ENCODE measurements at places on chromosomes 5 and 9.
A peak's percentile ranks its signal among the peaks of the same experiment; 100 is the strongest.

DNA sequence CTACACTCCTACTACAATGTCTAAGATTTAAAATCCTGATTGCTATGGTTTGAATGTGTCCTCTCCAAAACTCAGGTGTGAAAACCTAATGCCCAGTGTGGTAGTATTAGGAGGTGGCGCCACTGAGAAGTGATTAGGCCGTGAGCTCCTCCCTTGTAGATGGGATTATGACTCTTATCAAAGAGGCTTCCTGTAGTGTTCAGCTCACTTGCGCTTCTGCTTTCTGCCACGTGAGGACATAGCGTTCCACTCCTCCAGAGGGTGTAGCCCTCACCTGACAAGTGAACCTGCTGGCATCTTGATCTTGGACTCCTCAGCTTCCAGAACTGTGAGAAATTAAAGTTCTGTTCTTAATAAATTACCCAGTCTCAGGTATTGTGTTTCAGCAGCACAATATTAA, 33.0 kb upstream of the WHRN start:
- peak; percentile 21 for DNase-seq

- DNase-seq: no peak
Measured at GRCh38 chr9:9846557-9846956, 766.2 kb downstream of the PTPRD start.

GRCh38 chr9:85263288-85263687, 478.5 kb downstream of the AGTPBP1 start:
- no peak for DNase-seq

DNA sequence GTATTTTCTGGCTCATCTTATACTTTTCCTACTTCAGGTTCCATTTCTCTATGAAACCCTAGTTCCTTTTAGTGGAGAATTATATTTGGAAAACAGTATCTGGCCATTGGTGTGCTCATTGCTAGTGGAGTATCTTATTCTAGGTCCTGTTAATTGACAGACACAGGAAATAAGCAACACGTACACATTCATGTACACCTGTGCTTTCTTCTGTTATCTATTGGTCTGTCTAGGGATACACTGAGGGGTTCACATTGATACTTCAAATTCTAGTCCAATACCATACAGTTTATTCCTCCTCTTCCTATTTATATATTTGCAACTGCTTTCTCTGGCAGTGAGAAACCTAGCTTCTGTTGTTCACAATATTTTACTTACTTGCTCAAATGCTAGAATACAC, 110.2 kb downstream of the FER start:
- no peak for DNase-seq

GRCh38 chr9:132366481-132366880, 11.7 kb upstream of the SETX start:
- DNase-seq: no peak

GRCh38 chr5:436641-436975, 6.4 kb upstream of the EXOC3 start:
- DNase-seq: no peak

DNA sequence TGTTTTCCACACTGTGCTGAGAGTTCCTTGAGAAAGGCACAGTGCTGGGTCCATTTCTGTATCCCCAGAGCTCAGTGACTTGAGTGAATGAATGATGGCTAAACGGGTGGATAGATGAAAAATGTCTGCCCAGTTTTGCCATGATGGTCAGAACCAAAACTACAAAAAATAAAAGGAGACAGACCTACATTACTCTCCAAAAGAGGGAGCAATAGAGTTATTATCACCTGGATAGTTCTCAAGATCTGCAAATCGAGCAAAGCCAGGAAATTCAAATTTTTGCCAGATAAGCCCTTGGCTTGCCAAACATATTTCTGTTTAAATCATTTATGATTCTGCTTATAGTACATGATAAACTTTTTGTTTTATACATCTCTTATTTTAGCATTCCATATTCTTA, 214.2 kb upstream of the ZNF462 start:
- no peak for DNase-seq

GRCh38 chr9:74534841-74535240, 37.7 kb downstream of the RORB start:
- DNase-seq: no peak

GRCh38 chr5:54492178-54492577, 25.4 kb upstream of the SNX18 start:
- no peak for DNase-seq

DNA sequence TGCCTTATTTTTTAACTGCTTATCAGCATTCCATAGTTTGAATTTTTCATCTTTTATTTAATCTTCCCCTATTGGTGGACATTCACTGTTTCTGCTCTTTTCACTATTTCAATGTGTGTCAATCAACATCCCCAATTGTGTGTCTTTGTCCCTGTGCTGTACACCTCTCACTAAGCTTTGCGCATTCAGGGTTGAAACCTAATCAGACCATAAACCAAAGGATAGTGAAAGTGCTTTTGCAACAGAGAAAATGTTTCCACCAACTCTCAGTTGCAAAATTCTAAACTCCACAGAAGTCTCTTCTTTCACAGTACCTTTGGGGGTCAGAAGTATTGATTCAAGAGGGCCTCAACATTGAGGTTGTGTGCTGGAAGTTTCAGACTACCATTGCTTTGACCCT, 127.1 kb upstream of the SAP30L start:
- no peak for DNase-seq

GRCh38 chr5:180641566-180641900, 7.9 kb downstream of the FLT4 start:
- DNase-seq: no peak

- DNase-seq: no peak
Measured at GRCh38 chr5:74589204-74590056, 51.1 kb downstream of the ENC1 start.

GRCh38 chr5:13745508-13745907, 199.0 kb downstream of the DNAH5 start:
- DNase-seq: no peak

GRCh38 chr5:38259062-38259808, 876 bp downstream of the EGFLAM start:
- DNase-seq: no peak

GRCh38 chr5:80704221-80704620, 49.4 kb upstream of the DHFR start:
- DNase-seq: no peak

GRCh38 chr9:69513141-69513820, 158.9 kb downstream of the APBA1 start:
- DNase-seq: no peak

- DNase-seq: no peak
Measured at GRCh38 chr5:126694403-126694802, 82.5 kb upstream of the LMNB1 start.

GRCh38 chr9:121009650-121010049, 40.4 kb downstream of the C5 start:
- DNase-seq: no peak

GRCh38 chr9:36855448-36856315, 178.4 kb downstream of the PAX5 start:
- DNase-seq: no peak

DNA sequence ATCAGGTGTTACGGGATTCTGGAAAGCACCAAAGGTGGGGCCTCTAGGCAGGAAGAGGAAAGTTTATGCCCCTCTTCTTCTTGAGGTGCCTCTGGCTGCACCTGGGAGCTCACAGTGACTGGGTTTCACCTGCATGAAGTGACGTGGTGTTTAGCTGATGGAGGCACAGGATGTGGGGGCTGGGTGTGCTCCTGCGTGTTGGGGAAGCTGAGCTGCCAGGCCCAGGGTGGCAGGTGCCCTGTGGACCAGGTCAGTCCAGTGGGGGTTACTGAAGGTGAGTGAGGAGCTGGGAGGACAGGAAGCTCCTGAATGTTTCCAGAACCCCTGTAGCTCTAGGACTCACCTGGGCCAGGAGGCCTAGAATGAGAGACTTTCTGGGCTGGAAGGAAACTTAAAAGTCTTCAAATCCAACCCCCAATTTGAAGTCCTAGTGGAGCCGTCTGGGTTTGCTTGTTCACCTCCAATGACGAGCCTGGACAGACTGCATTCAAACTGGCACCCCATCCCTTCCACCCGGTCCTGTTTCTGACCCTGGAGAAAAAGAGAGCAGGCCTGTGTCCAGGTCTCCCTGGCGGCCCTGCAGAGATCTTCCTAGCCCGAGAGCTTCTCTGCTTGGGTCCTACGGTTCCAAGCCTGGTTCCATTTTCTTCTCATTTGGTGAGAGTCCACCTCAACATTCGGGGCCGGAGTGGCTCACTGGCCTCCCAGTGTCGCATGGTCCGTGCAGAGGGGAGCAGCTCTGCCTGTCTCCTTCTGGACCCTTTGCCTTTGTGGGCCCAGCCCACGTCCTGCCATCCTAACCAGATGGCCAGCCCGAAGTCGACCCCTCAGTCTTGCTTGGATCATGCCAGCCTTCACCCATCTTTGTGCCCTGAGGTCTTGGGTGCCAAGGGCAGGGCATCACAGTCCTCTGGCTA, 22.3 kb downstream of the TRAF1 start:
- peak; percentile 46 for DNase-seq

DNA sequence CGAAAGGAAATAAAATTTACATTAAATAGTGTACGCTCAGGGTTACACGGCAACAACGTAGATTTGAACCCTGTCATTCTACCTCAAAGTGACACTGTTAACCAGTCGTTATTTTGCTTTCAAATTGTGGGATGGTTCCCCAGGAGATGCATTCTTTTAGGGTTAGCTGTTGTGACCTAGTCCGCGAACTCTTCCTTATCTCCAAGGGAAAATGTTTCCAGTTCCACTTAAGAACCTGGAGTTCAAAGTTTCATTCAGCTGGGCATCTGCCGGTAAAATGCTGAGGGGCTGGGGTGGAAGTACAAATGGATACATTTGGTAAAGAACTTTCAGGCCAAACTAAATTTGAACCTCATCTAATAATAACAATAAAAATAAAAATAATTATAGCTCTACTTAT, 264.6 kb downstream of the NR3C1 start:
- no peak for DNase-seq

DNA sequence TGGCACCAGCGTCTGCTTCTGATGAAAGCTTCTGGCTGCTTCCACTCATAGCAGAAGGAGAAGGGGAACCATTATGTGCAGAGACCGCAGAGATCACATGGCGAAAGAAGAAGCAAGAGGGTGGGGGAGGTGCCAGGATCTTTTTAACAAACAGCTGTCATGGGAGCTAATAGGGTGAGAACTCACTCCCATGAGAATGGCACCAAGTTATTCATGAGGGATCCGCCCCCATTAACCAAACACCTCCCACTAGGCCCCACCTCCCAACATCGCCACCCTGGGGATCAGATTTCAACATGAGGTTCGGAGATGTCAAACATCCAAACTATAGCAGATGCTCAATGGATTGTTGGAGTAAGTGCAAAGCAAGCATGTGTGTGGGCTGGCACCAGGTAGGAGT, 125.8 kb upstream of the SLIT3 start:
- DNase-seq: no peak

DNA sequence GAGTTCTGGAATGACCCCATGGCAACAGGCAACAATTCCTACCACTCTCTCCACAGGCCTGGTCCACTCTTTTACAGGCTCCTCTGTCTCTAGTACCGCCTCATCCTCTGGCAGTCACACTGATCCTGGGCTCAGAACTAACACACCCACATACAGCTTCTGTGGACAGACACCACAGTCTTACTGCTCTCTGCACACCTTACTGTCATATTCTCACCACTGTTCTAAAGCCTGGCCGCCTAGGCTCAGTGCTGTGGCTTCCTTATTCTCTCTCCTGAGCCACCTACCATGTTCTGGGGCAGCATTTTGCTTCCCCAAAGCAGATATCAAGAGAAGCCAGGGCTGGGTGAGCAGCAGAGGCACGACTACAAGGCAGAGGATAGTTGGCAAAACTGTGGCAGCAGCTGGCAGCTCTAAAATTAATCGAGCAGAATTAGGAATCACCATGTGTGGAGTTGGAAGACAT, 14.8 kb downstream of the REEP5 start:
- no peak for DNase-seq

DNA sequence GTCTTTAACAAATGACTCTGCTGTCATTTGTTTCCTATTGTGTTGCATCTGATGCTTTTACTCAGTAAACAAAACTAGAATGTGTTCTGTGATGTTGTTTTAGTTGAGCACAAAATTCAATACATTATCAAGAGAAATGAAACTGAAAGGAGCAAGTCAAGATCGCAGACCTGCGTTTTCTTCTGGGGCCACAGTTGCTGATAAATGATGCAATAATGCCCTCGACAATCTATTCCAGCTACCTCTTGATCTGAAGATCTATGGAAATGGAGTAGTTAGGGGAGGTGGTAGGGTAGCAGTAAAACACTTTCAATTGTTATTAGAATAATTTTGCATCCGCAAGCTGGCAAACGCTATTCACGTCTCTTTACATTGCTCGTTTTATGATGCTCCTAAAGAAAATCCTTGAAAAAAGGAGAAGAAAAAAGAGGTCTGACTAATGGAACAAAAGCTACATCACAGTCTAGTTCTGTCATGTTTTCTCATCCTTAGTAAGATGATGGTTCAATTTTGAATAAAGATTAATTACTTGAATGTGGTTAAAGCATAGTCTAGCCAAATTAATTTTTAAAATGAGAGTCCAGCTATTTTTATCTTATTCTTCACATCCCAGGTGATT, 1.6 kb downstream of the ZNF366 start:
- no peak for DNase-seq

DNA sequence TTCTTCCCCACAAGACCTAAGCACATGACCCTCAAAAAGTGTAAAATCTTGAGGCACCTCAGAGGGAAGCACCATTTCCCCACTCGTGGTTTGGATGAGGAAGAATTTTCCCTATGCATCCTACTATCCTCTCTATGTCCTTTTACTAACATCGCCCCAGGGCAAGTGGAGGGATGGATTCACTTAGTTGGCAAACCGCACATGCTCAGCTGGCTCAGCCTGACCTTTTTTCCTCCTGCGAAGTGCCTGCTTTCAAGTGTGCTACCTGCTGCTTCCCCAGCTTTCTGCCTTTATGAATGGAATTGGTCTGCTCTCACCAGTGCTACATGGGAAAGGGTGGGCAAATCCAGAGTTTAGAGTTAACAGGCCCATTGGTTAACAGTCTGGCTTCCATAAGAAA, 56.6 kb upstream of the IFNK start:
- no peak for DNase-seq

GRCh38 chr5:79512471-79513307, 1.2 kb downstream of the HOMER1 start:
- no peak for DNase-seq

DNA sequence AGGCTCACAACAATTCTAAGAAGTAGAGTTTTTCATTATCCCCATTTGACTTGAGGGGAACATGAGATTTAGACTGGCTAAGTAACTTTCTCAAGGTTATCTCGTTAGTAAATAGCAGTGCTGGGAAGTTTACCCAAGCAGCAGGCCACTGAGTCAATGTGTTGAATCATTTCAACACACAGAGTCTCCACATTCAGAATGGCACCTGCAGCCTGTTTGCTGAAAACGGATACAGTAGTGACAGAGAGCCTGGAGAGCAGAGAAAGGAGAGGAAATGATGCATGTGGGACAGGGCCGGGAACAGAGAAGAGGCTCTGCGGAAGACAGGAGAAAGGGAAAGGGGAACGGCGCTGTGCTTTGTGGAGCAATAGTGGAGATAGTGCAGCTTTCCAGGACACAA, 33.5 kb upstream of the ZSWIM6 start:
- no peak for DNase-seq
